HL-60 (cell line): ENCODE measurements at places on chromosomes 1 and 21.

GRCh38 chr1:92805216-92805615 lies 20.3 kb upstream of the EVI5 start:
- DNase-seq, result no peak

GRCh38 chr1:201661823-201662359 lies 123.0 kb downstream of the NAV1 start:
- DNase-seq, result no peak

DNA sequence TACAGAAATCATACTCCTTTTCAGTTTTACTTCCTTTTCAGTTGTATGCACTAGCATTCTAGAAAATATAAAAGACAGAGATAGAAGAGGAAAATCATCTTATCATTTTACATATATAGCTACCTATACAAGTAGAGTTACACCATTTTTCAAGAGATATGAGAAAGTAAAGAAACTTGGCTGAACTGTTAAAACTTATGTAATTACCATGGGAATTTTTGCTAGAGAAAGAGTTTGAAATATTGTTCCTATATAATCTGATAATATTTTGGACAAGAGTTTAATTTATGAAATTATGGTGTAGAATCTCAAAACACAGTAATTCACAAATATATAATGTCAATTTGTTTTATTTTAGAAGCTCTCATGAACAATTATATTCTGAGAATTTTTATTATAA lies 180.8 kb downstream of the PLPPR4 start:
- DNase-seq, result no peak

GRCh38 chr1:222777463-222777862 lies 37.4 kb upstream of the DISP1 start:
- DNase-seq, result no peak

GRCh38 chr1:154413177-154413783 lies 8.1 kb downstream of the IL6R start:
- no peak for DNase-seq

DNA sequence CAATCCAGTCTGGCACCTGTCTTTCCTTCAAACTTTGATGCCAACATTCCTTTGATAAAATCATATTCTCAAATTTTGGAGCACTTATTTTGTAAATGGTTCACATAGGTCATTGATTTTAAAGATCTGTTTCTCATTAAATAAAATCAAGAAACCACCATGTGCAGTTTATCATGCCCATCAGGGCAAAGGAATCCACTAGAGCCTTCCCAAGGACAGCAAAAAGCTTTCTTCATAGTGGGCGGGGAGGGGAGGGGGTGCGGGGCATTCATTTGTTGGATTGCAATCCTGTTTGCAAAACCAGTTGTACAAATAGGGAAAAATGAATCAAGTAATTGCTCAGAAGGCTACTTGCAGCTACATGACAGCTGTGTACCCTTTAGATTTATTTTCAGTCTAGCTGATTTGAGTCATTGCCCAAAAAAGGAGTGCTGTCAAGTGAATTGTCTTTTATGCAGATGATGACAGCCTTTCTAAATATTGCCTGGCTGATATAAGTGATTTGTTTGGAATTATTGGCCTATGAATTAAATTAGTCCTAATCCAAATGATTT lies 23.0 kb downstream of the LRRC8B start:
- DNase-seq, result no peak

DNA sequence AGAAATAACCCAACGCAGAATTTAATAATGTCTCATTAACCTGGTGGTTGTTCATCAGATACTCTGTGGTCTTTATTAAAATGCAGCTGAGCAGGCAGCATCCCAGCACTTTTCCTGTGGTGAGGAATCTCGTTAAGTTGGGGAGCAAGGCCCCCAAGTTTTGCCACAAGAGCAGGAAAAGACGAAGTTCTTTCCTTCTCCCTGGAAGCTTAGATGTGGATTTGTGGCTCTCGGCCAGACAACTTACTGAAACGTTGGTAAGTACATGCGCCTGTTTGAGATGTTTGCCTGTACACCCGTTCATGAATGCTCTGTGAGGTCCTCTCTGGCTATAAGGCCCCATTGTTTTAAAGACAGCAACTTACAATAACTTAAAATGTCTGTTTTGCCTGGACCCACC lies 34.3 kb upstream of the PDE9A start:
- DNase-seq, result no peak

DNA sequence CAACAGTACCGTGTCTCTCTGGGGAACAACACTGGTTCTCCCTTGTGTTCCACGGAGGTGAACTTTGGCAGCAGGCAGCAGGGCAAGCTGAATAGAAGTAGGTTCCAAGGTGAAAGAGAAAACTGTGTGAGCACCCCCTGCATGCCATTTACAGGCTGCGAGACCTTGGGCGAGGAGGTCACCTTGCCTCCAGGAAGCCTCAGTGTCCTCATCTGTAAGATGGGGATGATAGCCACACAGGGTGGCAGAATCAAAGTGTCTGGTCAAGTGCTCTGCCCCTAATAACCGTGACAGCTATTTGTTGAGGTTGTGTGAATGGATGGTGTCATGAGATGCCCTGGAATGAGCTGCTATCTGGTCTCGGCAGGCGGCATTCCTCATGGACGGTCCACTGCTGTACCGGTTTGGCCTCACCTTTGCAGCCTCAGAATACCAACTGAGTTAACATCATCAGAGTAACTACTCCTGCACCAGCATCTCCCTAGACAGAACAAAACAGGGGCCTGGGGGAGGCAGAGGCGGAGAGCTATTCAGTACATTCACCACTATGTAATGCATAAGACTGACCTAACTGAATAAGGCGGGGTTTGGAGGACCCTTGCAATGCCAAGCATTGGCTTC lies 7.4 kb upstream of the KLHDC7A start:
- no peak for DNase-seq

DNA sequence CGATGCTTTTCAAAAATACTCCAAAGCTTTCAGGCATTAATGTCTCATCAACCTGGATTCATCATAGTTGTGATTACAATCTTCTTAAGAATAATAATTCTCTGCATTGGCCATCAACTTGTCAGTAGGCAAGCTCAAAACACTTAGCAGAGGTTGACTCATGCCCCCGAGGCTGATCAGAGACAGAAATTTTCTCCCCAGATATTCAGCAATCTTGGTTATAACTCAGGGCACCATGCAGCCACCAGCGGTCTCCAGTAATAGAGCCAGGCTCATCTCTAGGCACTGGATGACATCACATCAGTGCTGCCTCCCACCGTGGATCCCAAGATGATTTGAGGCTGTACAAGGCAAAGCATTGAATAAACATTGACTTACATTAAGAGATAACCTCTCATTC lies 14.3 kb upstream of the IFFO2 start:
- no peak for DNase-seq

- no peak for DNase-seq
Measured at GRCh38 chr1:23581219-23581618, 21.9 kb upstream of the ID3 start.

DNA sequence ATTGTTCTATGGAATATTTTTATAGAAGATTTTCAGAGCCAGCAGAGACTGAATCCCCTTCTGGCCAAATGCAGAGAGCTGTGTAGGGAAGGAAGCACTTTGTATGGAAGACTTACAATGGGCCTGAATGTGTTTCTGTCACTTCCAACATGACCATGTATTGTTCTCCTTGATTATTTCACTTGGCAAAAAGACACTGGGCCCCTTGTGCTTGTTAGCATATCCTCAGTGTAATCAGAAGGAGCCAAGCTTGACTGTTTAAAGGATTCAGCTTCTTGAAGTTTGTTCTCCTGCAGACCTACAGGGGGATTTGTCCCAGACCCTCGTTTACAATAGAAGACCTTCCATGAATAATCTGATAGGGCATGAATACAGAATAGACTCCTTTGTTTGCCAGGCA lies 48.1 kb upstream of the UBE2U start:
- no peak for DNase-seq

GRCh38 chr1:77484926-77485325 lies 197.5 kb downstream of the ZZZ3 start:
- DNase-seq, result no peak

- DNase-seq, result no peak
Measured at GRCh38 chr1:65440915-65441314, 20.4 kb downstream of the LEPR start.

- no peak for DNase-seq
Measured at GRCh38 chr1:111603979-111604378, 15.6 kb upstream of the RAP1A start.

- DNase-seq, result no peak
Measured at GRCh38 chr21:37337831-37338230, 28.7 kb upstream of the DYRK1A start.

GRCh38 chr1:205669341-205670149 lies 10.8 kb downstream of the SLC45A3 start:
- no peak for DNase-seq

- DNase-seq, result no peak
Measured at GRCh38 chr1:236638945-236639344, 34.6 kb upstream of the HEATR1 start.

GRCh38 chr1:23837908-23838307 lies 12.7 kb upstream of the HMGCL start:
- DNase-seq, result no peak

- no peak for DNase-seq
Measured at GRCh38 chr1:221840511-221841243, 98.8 kb upstream of the DUSP10 start.

GRCh38 chr1:188949701-188950100 lies 1528.0 kb downstream of the BRINP3 start:
- DNase-seq, result no peak

DNA sequence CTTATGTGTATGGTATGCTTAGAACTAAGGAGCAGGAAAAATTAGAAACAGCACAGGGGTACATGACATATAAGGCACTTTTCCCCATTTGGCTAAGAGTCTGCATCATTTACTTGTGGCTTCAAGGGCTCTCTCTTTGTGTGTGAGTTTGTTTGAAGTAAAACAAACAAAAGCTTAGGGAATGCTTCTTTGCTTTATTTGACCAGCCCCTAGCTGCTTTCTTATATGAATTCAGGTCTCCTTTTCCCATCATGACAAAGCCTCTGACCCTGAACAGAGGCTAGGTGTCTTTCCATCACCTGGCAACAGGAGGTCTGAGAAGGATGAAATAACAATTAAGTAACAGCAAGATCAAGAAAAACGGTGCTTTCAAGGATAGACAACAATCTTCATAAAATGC lies 643.8 kb upstream of the ADGRL2 start:
- DNase-seq, result no peak

DNA sequence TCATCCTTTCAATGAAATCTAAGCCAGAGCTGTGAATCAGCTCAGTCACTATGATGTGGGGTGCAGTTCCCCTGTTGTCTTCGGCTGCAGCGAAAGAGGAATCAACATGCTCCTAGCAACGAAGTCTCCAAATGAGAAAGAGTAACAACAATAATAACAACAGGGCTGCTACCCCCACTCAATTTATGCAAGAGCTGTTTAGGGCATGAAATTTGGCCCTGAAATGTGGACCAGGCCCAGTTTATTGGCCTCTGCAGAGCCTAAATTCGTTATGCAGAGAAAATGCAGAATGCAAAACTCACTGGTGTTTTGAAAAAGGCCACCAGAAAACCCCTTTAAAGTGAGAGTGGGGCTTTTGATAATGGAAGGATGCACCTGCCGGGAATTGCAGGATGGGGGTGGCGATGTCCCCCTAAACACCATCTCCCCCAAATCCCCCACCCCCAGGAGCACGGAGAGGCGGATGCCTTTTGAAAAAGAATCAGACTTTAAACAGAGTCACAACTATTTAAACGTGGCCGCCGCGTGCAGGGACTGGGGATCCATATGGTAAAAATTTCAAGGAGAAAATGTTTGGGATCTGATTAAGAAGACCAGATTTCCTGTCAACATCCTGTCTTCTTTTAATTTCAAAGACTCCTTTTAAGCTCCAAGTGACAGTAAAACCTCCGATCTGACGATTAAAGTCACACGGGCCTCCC lies 1.9 kb downstream of the RUNX3 start:
- DNase-seq, result no peak

DNA sequence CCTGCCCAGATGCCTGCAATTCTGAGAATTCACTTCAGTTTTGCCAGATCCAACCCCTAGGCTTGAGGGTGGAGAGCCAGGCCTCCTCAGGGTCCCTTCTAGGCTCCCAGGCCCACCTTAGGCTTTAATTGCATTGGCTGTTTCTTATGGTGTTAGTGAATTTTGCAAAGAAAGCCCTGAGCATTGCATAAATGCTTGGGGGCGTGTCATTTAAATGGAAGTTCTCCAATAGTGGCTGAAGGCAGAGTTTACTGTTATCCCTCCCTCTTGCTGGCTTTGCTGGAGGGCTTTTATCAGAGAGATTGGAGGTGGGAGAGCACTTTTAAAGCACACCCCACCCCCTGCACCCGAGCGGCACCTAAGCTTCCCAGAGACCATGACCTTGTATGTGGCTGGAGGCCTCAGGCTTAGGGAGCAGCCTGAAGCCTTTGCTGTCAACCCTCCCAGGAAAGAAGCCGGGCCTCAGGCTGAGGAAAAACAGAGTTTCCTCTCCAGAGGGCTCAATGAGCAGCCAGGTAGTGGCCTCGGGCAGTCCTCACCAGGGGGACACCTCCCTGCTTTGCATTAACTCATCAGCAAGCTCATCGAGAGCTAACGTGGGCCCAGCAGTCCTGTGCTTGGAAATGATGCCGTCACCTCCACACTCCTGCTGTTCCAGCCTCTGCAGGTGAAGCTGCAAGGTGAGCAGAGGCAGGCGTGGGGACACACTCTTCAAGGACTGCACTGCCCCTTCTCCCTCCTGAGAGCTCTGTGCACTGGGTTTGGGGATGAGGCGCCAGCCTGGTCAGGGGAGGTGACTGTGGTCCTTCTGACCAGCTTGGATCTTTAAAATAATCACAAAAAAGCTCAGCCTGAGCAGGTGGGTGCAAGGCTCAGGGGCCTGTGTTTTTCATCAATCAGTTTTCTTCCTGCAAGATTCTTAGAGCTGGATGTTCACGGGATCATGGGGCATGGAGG lies 58.0 kb downstream of the STUM start:
- no peak for DNase-seq
